ENCODE measurements at places on chromosomes 2 and 18. TPM values are rescaled to one million over a fixed set of nuclear protein-coding genes. Genes with fewer than 3 reads are reported as not detected.
A peak's percentile ranks its signal among the peaks of the same experiment; 100 is the strongest.

The DQX1 gene
- total RNA-seq = 0.76 TPM

DNA sequence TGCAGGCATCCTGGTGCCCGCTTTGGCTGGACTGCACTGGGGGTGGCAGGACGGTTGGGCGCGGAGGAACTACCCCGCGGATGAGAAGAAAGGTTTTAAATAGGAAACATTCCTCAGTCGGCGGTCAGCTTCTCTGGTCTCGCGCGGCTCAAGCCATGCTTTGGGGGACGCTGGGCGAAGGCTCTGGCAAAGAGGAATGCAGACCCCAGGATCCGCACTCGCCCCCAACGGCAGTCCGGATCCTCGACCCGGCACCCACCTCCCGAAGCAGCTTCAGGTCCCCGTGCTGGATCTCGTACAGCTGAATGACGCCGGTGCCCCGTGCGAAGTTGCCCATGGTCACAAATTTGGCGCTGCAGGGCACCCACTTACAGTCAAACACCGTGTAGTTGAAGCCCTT is 686 bp upstream of the PNO1 start:
- no peak for DNase-seq

The COL5A2 gene
- 1.5 TPM for total RNA-seq

DNA sequence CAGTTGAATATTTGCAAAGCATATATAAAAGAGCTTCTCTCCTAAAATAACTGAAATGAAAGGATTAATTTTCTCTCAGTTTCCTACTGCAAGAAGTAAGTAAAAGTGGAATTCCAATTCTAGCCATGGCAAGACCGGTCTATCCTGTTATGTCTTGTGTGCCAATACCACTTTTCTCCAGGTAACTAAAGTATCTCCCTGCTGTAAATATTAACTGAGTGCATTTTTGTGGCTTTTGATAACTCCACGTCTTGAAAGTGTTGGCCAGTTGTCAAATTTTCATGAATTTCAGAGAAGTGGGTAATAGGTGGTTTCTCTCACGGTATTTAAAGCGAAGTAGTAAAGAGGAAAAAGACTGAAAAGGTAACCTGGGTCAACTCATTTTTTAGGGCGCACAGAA is 225.9 kb downstream of the NEDD4L start:
- no peak for DNase-seq

GRCh38 chr2:109335631-109336176 is 206.7 kb downstream of the SH3RF3 start:
- no peak for DNase-seq

GRCh38 chr18:57122936-57123510 is 23.9 kb upstream of the BOD1L2 start:
- DNase-seq = no peak

- no peak for DNase-seq
These were observed 182.0 kb upstream of the TWIST2 start for GRCh38 chr2:238665919-238666318.

DNA sequence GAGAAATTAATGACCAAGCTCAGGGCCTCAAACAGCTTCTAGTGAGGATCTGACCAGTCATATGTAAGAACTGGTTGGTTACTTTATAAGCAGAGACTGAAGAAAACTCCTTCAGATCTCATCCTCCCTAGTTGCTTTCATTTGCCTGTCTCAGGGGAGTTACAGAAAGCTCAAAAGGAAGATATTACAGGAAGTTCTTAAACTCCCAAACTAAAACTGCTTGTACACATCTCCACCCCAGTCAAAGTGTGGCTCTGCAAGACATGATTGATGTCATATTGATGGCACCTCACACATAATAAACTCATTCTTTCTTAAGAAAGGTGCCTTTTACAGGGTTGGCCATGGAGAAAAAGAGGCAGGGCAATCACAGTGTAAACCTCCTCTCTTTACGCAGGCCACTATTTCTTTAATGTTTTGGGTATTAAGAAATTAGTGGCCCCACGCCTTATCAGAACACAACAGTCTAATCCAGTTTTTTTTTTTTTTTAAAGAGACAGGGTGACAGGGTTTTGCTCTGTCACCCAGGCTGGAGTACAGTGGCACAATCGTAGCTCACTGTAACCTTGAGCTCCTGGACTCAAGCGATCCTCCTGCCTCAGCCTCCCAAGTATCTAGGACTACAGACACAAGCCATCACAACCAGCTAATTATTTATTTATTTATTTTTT is 62.6 kb upstream of the STK17B start:
- DNase-seq = peak; percentile 21

DNA sequence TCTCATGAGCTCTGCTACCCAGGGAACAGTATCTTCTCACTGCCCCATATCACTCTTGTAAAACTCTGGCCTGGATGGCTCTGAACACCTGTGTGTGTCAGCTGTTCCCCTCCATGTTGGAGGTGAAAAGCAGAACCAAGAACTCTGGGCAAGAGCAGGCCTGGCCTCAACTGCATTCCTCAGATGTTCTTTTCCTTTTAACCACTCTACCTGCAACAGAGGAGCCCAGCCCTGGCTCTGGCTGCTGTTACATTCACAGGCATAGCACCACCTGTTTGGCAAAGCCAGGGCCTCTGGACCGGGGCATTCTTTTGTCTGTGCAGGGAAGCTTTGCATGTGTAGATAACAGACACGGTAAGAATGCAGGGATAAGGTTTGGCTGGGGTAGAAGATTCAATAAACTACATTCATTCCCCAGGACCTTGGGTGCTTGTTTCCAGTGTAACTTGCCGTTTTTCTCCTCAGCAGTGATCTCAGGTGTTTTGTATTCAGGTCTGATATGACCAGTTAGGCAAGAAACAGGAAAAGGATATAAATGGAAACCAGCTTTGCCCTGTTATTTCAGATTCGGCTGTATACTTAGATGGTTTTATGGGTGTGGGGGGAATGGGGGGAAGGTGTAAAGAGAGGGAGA is 95.1 kb downstream of the SPTBN1 start:
- no peak for DNase-seq

DNA sequence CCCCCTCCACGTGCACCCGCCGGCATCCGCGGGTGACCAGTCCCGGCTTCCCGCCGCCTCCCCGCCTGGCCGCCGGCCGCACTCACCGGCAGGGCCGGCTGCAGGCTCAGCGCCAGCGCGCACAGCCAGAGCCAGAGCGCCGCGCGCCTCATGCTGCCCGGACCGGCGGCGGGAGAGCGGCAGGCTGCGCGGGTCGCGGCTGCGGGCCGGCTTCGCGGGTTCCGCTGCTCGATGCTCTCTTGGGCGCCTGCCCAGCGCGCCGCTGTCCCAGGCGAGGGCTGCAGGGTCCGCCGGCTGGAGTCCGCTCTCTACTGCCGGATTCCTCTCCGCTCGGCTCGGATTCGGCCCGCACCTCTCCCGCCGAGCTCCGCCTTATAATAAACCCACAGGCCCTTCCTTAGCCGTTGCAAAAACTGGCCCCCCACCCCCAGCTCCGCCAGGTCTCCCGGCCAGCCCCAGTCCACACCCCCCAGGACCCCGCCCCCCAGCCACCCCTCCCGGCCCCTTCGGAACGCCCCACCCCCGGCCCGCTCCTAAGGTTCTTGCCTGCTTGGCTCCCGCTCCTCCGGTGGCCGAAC is at the start of gene SDC1:
TSS of gene SDC1 (minus strand) at position 415 of the 578 bp plus-strand sequence. CDS start at position 152, 263 bp downstream.
- DNase-seq = no peak

GRCh38 chr2:33240178-33240577 is 236.3 kb upstream of the RASGRP3 start:
- no peak for DNase-seq

The CD207 gene
- total RNA-seq = not detected
